Activated effector memory CD4-positive, alpha-beta T cell treated with Interleukin-2 at 50 U/mL for 16 hours (primary cell): ENCODE measurements at places on chromosomes 5 and 9.

- no peak for DNase-seq
Measured at GRCh38 chr9:2570615-2571479, 50.7 kb upstream of the VLDLR start.

GRCh38 chr9:13063880-13064459 lies 215.5 kb downstream of the MPDZ start:
- no peak for DNase-seq

DNA sequence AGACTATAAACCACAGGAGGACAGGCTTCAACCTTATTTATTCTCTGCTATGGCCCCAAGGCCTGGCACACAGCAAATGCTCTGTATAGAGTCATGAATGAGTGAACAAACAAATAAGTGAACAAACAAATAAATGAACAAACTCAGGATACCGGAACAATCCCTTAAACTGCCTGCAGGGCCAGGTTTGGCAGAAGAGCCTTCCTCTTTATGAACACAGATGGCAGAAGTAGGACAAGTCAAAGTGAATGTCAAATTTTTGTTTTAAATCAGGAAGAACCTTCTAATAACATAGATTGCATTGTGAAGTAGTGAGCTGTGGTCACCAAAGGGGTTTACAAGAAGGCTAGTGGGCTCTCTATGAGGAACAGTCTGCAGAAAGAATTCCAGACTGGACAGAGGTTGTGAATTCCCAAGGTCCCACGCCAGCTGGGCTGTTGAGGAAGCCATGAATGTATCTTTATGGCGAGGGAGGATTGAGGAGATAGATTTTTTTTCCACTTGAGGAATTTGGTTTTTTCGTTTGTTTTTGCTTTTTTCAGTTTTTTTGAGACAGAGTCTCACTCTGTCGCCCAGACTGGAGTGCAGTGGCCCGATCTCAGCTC lies 30.3 kb upstream of the STING1 start:
- no peak for DNase-seq

DNA sequence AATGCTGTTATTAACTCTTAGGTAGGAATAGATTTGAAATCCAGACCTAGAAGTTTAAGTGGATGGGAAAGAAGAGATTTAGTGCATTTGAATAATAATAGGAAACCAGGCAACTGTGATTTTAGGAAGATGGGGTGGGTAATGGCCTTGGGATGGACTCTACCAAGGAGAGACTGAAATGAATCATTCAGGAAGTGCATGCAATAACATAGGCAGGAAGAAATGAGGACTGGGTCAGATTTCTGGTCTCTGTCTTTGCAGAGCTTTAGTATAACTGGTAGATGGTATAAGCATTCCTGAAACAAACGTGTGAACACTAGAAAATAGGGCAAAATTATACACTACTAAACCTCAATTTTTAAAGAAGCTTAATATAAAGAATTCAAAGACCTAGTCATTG lies 274.4 kb upstream of the CLINT1 start:
- no peak for DNase-seq

DNA sequence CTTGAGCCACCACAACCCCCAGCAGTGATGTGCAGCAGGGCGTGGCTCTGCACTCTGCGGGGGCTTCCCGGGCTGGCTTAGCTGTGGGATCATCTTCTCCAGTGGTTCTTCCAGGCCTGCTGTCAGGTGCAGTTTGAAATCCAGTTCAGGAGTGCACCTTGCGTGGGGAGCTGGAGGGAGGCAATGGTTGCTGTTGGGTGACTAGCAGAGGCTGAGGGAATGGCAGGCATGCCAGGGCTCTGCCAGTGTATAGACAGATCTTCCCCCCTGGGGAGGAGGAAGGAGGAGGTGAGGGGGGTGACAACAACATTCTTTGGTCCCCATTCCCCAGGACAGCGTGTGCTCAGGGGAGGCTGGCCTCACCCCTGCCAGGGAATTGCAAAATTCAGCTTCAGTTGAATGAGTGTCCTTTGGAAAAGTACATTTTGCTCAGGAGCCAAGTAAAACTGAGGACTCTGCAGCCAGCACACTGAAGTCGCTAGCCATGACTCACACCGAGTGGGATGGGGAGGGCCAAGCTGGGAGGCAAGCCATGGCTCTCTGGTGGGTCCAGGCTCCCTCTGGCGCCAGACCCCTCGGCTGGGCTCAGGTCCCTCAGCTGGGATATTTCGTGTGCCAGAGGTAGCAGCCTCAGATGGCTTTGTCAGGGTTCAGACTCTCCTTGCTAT lies 35.0 kb downstream of the ERGIC1 start:
- DNase-seq, result no peak
